ENCODE measurements at places on chromosomes 1 and 21.

DNA sequence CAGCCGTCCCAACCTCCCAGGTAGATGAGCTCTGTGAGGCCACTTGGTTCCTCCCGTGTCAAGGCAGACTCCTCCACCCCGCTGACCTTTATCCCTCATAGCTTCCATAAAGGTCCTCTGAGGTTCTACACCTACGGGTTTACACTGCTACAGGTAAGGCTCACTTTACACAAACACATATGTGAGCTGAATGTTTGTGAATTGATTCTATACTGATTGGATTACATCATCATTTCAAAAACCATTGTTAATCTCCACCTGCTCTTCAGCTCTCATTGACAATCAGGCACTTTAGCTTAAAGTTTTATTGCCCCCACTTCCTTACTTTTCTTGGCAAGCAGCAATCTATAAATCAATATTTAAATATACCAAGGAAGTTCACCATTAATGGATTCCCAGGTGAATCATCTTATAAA lies 12.8 kb upstream of the RGS16 start:
- DNase-seq, result no peak

DNA sequence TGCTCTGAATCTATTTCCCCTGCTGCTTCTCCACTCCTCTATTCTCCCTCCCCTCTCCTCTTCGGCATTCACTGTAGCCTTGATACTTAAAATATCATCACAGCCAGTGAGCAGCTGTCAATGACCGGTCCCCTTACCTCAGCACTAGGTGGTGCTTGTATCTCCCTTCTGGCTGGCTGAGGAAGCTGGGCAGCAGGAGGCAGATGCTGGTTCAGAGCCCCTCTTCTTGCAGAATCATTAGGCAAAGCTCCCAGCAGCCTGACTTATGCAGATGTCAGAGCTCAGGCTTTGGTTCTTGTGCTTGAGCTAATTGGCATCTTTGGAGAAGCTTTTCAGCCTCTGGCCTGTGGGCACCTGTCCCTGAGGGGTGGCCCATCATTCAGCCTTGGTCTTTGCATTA lies 31.9 kb upstream of the KCNA2 start:
- DNase-seq, result no peak

GRCh38 chr1:20234788-20235535 lies 48.6 kb upstream of the PLA2G2C start:
- no peak for DNase-seq

DNA sequence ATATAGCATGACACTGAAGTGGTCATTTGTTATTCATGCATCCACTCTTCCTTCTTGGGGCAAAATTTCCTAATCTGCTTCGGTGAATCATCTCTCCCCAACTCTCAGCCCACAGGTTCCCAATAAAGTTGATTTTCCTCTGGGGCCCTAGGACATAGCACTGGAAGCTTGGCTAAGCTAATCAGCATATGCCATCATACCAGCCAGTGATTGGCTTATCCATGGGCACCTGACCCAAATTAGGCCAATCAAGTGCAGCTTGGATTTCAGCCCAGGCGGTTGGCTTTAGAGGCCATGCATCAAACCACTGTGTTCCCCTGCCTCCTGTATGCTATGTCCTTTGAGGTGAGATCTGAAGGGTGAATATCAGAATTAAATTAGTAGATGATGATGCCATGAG lies 58.9 kb downstream of the C1orf94 start:
- no peak for DNase-seq

- no peak for DNase-seq
These were observed 15.5 kb downstream of the ETS2 start for GRCh38 chr21:38821248-38821647.

DNA sequence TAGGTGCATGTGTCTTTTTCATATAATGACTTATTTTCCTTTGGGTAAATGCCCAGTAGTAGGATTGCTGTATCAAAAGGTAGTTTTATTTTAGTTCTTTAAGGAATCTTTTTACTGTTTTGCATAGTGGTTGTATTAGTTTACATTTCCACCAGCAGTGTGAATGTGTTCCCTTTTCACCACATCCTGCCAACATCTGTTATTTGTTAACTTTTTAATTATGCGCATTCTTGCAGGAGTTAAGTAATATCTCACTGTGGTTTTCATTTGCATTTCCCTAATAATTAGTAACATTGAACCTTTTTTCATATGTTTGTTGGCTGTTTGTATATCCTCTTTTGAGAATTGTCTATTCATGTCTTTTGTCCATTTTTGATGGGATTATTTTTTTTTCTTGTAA lies 1761.9 kb downstream of the PLA2G4A start:
- DNase-seq, result no peak

DNA sequence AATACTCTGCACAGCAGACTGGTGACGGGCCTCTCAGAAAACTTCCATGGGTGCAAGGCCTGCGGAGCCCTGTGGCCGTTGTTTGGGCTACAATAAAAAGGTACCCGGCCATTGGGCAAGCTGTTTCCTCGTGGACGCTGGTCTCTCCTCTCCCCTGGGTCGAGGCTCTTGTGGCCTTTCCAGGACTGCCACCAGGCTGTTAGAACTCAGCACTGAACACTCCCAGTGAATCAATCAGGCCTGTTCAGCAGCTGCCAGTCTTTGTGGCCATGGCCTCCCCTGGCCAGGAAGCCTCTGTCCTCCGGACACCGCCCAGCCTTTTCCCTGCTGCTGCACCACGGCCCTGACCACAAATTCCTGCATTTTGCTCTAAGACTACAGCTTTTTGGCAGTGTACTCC lies 33.0 kb upstream of the ACTRT2 start:
- no peak for DNase-seq

GRCh38 chr1:155125946-155126555 lies 1.6 kb upstream of the EFNA1 start:
- no peak for DNase-seq

DNA sequence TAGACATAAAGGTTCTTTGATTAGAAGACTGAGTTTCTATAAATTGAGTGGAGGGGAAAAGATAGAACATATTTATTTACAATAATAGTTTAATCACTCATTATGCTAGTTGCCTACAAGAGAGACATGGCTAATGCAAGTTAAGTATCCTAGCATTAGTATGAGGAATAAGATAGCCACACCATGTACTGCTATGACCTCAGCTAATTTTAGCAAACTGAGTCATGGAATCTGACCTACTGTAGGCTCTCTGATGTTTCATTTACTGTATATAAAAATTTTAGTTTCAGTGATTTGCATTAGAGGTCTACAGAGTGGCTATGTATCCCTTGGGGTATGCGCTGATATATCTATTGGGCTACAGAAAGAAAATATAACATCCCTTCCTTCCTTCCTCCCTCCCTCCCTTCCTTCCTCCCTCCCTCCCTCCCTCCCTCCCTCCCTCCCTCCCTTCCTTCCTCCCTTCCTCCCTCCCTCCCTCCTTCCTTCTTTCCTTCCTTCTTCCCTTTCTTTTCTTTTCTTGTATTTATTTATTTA lies 5.8 kb downstream of the AGL start:
- DNase-seq, result no peak

DNA sequence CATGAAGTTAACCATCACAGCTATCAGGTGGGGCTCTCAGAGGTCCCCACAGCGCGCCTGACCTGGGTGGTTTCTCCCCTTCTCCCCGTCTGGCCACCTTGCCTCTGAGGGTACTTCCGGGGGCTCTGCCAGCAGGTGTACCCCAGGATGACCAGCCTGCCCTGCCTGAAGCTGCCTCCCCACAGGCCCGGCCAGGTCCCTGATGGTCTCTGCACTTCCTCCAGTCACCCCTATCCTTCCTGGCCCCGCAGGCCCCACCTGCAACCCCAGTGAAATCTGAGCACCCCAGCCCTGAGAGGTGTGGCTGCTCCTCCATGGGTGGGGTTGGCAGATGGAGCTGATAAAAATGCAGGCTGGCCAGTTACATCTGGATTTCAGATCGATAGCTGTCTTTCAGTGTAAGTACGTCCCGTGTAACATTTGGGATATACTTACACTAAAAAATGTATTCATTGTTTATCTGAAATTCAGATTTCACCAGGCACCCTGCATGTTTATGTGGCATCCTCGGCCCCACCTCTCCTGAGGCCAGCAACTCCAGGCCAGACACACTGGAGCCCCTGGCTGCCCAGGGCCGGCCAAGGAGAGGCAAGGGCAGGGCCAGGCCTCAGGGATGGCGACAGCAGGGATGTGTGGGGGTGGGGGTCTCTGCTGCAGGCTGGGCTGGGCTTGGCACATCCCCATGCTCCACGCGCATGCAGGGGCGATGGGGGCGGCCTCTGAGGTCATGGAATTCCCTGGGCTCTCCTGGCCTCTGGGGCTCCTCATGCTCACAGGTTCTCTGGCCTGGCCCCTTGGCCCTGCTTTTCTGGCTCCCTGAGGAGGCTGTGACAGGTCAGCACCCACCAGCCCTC lies 25.1 kb downstream of the LRRC3 start:
- DNase-seq, result no peak

- DNase-seq, result no peak
These were observed 857 bp downstream of the GPX7 start for GRCh38 chr1:52602856-52603600.

GRCh38 chr1:17768651-17769241 lies 13.6 kb downstream of the ACTL8 start:
- no peak for DNase-seq

DNA sequence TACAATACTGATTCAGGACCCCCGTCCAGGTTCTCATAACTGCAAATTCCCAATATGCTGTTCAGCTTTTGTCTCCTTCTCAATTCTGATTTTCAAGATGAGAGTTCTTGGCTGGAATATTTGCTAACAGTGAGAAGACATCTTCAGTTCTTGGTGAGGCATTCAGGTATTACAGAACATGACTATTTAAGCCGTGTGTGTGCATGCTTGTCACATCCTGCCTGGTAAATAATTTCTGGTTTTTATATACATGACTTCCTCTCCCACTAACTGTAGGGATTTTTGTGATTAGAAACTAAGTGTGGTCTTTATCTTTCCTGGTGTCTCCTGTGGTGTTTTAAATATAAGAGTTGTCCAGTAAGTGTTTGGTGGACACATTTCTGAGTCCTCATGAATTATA lies 10.2 kb upstream of the SLC19A2 start:
- no peak for DNase-seq

- no peak for DNase-seq
These were observed 51.2 kb upstream of the SEC16B start for GRCh38 chr1:178020968-178021640.

GRCh38 chr1:93979040-93979717 lies 69.9 kb upstream of the GCLM start:
- no peak for DNase-seq

GRCh38 chr1:181501612-181502011 lies 18.3 kb downstream of the CACNA1E start:
- no peak for DNase-seq

DNA sequence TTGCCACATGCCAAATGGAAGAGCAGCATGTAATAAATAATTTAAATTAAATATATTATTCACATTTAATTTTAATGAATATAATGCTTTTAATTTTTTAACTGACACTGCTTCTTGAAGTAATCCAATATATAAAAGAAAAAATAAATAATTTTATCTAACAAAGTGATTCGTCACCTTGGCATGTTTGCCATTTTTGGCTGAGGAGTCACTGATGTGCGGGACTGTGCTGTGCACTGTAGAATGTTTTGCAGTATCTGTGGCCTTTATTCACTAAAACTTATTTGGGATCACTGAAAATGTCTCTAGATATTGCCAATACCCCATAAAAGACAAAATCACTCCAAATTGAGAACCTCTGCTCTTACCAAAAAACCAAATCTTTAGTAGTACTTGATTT lies 807.8 kb downstream of the BRINP3 start:
- DNase-seq, result no peak

DNA sequence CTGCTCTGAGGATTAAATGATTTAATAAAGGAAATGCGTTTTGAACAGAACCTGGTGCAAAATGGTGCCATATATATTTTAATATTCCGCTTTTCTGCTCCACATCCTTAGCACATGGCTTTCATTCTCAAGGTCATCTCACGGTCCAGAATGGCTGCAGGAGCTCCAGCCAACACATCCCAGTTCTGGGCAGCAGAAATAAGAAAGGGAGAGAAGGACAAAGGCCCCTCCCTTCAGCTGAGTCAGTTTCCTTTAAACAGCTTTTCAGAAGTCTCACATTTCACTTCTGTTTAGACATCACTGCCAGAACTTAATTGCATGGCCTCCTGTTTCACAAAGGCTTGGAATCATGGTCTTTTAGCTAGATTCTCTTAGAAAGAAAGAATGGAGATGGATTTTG lies 75.2 kb upstream of the LRRN2 start:
- DNase-seq, result no peak
